ENCODE measurements at places on chromosomes 12 and 14. TPM values are rescaled to one million over a fixed set of nuclear protein-coding genes. Genes with fewer than 3 reads are reported as not detected.

DNA sequence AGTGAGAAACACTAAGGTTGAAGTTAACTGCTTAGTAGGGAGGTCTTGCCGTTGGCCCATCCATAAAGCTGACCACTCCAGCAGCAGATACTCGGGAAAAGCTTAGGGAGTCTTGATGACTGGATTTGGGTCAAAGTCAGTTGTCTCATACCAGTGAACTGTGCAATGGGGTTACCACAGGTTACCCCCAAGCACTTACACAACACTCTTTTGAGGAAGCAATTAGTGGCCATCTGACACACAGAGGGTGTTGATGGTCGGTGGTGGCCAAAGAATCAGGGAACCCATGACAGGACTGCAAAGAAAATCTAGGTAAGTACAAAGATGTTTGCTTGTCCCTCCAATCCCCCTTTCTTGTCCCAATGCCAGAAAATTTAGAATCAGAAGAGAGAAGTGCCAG, 410.2 kb downstream of the APAF1 start:
- DNase-seq, result no peak
- no peak overlapping the region for H3K27ac ChIP-seq
- H3K4me3 ChIP-seq, result no peak overlapping the region
- no peaks in the 10 kb centered on the region for H3K36me3 ChIP-seq
- no peaks in the 10 kb centered on the region for H3K27me3 ChIP-seq

- no peak overlapping the region for H3K27ac ChIP-seq
- H3K36me3 ChIP-seq, result no peaks in the 10 kb centered on the region
- H3K27me3 ChIP-seq, result no peaks in the 10 kb centered on the region
Measured at GRCh38 chr14:70881549-70882177, 25.6 kb upstream of the PCNX1 start.

- H3K4me3 ChIP-seq, result no peak overlapping the region
- peaks cover 28% of the 10 kb centered on the region for H3K36me3 ChIP-seq
- no peak overlapping the region for H3K27ac ChIP-seq
Measured at GRCh38 chr14:104874110-104874531, 9.1 kb downstream of the CEP170B start.

DNA sequence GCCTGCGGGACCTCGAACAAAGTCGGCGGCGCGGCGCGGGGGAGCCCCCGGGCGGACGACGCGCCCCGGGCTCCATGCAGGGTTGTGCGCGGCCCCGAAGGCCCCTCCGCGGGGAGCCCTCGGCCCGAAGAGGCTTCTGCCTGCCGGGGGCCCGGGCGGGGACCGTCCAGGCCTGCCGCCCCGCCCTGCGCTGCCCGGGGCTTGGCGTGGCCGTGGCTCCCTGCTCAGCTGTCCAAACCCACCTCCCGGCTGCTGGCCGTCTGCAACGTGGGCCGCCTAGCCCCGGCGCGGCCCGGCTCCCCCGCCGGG, 670 bp downstream of the DYRK2 start:
- H3K36me3 ChIP-seq, result no peaks in the 10 kb centered on the region
- peaks cover 42% of the 10 kb centered on the region for H3K4me1 ChIP-seq

GRCh38 chr12:78038541-78038940, 207.8 kb downstream of the NAV3 start:
- DNase-seq, result no peak
- H3K27me3 ChIP-seq, result no peaks in the 10 kb centered on the region
- no peak overlapping the region for H3K4me3 ChIP-seq
- no peaks in the 10 kb centered on the region for H3K4me1 ChIP-seq
- H3K36me3 ChIP-seq, result no peaks in the 10 kb centered on the region

GRCh38 chr12:3116106-3116844, 39.1 kb downstream of the TSPAN9 start:
- H3K36me3 ChIP-seq, result peaks cover 12% of the 10 kb centered on the region
- peaks cover 30% of the 10 kb centered on the region for H3K4me1 ChIP-seq
- no peak for DNase-seq
- H3K27me3 ChIP-seq, result no peaks in the 10 kb centered on the region
- no peak overlapping the region for H3K27ac ChIP-seq

GRCh38 chr12:102396276-102396675, 84.1 kb downstream of the IGF1 start:
- no peaks in the 10 kb centered on the region for H3K4me1 ChIP-seq
- peaks cover 2% of the 10 kb centered on the region for H3K36me3 ChIP-seq
- H3K27me3 ChIP-seq, result no peaks in the 10 kb centered on the region
- H3K4me3 ChIP-seq, result no peak overlapping the region
- DNase-seq, result no peak

GRCh38 chr12:94561943-94562411, 88.4 kb downstream of the TMCC3 start:
- H3K27me3 ChIP-seq, result no peaks in the 10 kb centered on the region
- no peaks in the 10 kb centered on the region for H3K36me3 ChIP-seq
- no peak for DNase-seq

DNA sequence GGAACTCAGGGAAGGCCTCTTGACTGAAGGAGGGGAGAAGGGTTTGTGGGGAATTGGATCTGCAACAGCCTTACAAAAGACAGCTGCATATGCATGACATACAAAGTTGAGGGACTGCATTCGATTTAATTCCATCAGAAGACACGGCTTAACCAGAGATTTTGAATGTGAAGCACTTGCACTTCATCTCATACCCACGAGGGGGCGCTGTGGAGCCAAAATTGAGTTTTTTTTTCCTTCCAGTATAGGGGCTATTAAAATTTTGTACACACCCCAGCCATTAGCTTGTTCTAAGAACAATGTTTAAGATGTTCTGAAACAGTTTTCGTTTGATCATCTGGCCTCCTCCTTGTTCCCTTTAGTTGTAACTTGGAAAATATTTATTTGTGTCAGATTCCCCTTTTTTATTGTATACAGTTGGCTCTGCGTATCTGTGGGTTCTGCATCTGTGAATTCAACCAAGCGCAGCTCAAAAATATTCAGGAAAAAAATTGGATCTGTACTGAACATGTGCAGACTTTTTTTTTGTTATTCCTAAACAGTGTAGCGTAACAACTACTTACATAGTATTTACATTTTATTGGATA, 1.6 kb downstream of the SUDS3 start:
- H3K4me3 ChIP-seq, result peak overlapping the region; percentile 100
- peak; percentile 80 for DNase-seq
- H3K27me3 ChIP-seq, result no peaks in the 10 kb centered on the region
- peaks cover 37% of the 10 kb centered on the region for H3K36me3 ChIP-seq
- peak overlapping the region; percentile 94 for H3K27ac ChIP-seq
- H3K4me1 ChIP-seq, result peaks cover 45% of the 10 kb centered on the region

DNA sequence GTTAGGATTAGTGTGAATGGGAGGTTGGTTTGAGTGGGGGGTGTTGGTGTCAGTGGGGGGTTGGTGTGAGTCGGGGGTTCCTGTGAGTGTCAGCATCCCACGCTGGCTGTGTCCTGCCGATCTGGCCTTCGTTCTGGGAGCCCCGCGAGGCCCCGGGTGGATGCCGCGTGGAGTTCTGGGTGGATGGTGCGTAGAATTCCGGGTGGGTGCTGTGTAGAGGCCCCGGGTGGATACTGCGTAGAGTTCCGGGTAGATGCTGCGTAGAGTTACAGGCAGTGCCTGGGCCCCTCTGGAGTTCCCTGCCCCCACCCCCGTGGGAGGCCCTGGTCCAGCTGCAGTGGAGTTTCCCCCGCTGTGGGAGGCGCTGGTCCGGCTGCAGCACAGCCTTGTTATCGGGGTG, 8.7 kb downstream of the NOC4L start:
- no peak overlapping the region for H3K4me3 ChIP-seq
- H3K27me3 ChIP-seq, result no peaks in the 10 kb centered on the region
- H3K27ac ChIP-seq, result no peak overlapping the region
- H3K4me1 ChIP-seq, result peaks cover 10% of the 10 kb centered on the region
- peaks cover 31% of the 10 kb centered on the region for H3K36me3 ChIP-seq

- H3K4me3 ChIP-seq, result no peak overlapping the region
- no peaks in the 10 kb centered on the region for H3K36me3 ChIP-seq
- H3K27me3 ChIP-seq, result no peaks in the 10 kb centered on the region
- H3K4me1 ChIP-seq, result no peaks in the 10 kb centered on the region
Measured at GRCh38 chr14:32666308-32666707, 272.4 kb upstream of the NPAS3 start.

GRCh38 chr14:31543969-31544799, 17.0 kb upstream of the NUBPL start:
- DNase-seq, result no peak
- H3K36me3 ChIP-seq, result no peaks in the 10 kb centered on the region
- H3K4me3 ChIP-seq, result no peak overlapping the region
- no peaks in the 10 kb centered on the region for H3K27me3 ChIP-seq
- peaks cover 3% of the 10 kb centered on the region for H3K4me1 ChIP-seq
- no peak overlapping the region for H3K27ac ChIP-seq

DNA sequence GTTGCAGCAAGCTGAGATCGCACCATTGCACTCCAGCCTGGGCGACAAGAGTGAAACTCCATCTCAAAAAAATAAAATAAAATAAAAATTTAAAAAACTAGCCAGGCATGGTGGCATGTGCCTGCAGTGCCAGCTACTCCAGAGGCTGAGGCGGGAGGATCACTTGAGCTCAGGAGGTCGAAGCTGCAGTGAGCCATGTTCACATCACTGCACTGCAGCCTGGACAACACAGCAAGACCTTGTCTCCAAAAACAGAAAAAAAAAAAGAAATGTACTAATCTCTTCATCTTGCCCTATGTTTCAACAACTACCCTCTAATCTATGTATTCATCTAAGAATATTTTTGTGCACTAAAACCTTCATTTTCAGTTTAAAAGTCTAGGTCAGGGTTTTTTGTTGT, 6.5 kb downstream of the NAA25 start:
- H3K4me3 ChIP-seq, result no peak overlapping the region
- H3K27me3 ChIP-seq, result no peaks in the 10 kb centered on the region
- H3K36me3 ChIP-seq, result peaks cover 38% of the 10 kb centered on the region
- peaks cover 25% of the 10 kb centered on the region for H3K4me1 ChIP-seq

DNA sequence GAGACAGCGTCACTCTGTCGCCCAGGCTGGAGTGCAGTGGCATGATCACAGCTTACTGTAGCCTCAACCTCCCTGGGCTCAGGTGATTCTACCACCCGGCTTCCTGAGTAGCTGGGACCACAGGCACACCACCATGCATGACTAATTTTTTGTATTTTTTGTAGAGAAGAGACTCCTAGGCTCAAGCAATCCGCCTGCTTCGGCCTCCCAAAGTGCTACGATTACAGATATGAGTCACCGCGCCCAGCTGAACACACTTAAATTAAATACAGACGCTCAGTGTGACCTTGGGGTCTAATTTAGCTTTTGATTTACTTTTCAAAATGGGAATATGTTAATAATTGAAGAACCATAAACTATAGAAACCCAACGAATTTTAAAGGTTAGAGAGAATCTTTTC, 77.2 kb downstream of the C2CD5 start:
- H3K4me3 ChIP-seq, result no peak overlapping the region
- H3K36me3 ChIP-seq, result peaks cover 37% of the 10 kb centered on the region
- H3K27me3 ChIP-seq, result no peaks in the 10 kb centered on the region
- DNase-seq, result no peak

GRCh38 chr14:64541261-64541971, 875 bp downstream of the HSPA2 start:
- H3K36me3 ChIP-seq, result no peaks in the 10 kb centered on the region
- H3K27me3 ChIP-seq, result peaks cover 6% of the 10 kb centered on the region
- H3K4me3 ChIP-seq, result peak overlapping the region; percentile 68
- no peak overlapping the region for H3K27ac ChIP-seq

DNA sequence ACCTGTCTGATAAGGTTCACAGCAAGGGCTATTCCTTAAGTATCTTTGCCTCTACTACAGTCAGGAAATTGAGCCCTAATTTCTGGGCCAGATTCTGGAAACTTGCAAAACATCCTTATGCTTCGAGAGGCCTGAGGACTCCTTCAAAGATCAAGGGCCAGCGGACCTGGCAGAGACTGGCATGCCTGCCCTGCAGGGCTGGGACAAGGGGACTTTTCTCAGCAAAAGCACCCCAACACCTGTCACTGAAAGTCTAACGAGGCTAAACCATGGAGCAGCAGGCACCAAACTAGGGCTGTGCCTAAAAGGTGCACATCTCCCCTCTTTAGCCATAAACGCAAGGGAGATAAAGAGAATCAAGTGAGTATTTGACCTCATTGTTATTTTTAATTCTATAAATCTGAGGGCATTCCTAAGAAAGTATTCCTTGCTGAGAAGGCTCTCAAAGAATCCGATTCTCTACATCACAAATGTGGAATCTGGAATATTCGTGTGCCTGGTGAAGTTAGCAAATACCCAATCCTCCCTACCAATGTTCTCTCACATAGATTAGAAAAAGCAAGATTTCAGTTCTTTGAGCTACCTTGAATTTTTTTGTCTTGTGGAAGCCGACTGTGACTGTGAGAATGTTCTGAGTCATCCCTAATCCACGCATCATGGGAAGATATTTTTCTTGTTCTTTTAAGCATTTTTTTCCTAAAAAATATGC, 328.2 kb upstream of the NOVA1 start:
- no peaks in the 10 kb centered on the region for H3K27me3 ChIP-seq
- no peak for DNase-seq
- no peaks in the 10 kb centered on the region for H3K4me1 ChIP-seq
- no peak overlapping the region for H3K4me3 ChIP-seq

DNA sequence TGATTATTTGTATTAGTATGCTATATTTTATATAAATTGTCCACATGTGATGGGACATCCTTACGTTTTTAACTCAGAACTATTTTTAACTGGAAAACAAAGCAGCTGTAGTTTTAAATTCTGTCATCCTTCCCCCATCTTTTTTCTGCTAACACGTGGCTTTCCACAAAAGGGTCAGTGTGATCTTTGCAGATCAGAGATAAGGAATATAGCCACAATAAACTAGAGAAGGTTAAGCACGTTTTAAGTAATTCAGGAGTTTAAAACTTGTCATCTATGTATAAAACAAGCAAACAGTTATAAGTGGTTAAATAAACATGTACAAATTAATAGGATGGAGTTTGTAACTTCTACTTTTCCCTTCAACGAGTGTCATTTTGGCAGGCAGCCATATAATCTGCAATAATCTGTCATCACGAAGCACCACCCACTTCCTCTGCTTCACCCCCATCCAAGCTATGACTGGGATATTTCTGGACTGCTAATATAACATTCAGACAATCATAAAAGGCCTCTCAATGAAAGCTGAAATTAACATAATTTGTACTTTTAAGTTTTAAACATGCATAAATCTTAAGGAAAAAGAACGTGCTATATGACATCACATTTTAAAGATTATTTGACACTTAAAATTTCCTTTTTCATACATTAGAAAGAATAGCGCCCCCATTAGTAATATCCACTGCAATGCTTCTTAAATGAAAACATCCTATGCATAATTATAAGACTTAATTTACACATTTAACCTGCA, 15.3 kb downstream of the TAOK3 start:
- peak overlapping the region; percentile 83 for H3K27ac ChIP-seq
- no peak for DNase-seq
- no peaks in the 10 kb centered on the region for H3K36me3 ChIP-seq
- no peak overlapping the region for H3K4me3 ChIP-seq
- H3K4me1 ChIP-seq, result peaks cover 24% of the 10 kb centered on the region

- no peak for DNase-seq
- peaks cover 5% of the 10 kb centered on the region for H3K4me1 ChIP-seq
- no peak overlapping the region for H3K4me3 ChIP-seq
- no peak overlapping the region for H3K27ac ChIP-seq
- H3K27me3 ChIP-seq, result no peaks in the 10 kb centered on the region
Measured at GRCh38 chr14:62697461-62697860, 347.8 kb downstream of the KCNH5 start.

Gene ADAM21
- not detected for total RNA-seq

Gene TOGARAM1
- 12.5 TPM for total RNA-seq

Gene PLEKHG7
- not detected for total RNA-seq

Gene UTP20
- 13.5 TPM for total RNA-seq

Gene ALG10B
- 4.3 TPM for total RNA-seq

Gene ALX1
- total RNA-seq, result 0.56 TPM

Gene FIGNL2
- total RNA-seq, result 0.34 TPM

Gene BCL11B
- 42.0 TPM for total RNA-seq

Gene MUCL1
- total RNA-seq, result 218 TPM

Gene CYP46A1
- total RNA-seq, result not detected

Gene FGD6
- 46.9 TPM for total RNA-seq

Gene ENDOU
- 36.1 TPM for total RNA-seq

Gene PTMS
- 98.0 TPM for total RNA-seq

Gene TBK1
- 20.1 TPM for total RNA-seq

All from suprapubic skin (tissue), 4 donors.